ENCODE measurements at places on chromosomes 13 and 19.

GRCh38 chr13:112392719-112393118, 16.6 kb downstream of the SPACA7 start:
- no peak for DNase-seq

- DNase-seq: no peak
Measured at GRCh38 chr13:82803341-82803740, 1078.9 kb downstream of the SLITRK1 start.

- no peak for DNase-seq
Measured at GRCh38 chr13:105370011-105370650, 1165.3 kb downstream of the EFNB2 start.

- no peak for DNase-seq
Measured at GRCh38 chr13:29791997-29792780, 58.2 kb downstream of the UBL3 start.

GRCh38 chr13:42056583-42056982, 8.1 kb downstream of the DGKH start:
- DNase-seq: no peak

- DNase-seq: peak; percentile 48
Measured at GRCh38 chr13:30329009-30329585, 21.7 kb upstream of the KATNAL1 start.

DNA sequence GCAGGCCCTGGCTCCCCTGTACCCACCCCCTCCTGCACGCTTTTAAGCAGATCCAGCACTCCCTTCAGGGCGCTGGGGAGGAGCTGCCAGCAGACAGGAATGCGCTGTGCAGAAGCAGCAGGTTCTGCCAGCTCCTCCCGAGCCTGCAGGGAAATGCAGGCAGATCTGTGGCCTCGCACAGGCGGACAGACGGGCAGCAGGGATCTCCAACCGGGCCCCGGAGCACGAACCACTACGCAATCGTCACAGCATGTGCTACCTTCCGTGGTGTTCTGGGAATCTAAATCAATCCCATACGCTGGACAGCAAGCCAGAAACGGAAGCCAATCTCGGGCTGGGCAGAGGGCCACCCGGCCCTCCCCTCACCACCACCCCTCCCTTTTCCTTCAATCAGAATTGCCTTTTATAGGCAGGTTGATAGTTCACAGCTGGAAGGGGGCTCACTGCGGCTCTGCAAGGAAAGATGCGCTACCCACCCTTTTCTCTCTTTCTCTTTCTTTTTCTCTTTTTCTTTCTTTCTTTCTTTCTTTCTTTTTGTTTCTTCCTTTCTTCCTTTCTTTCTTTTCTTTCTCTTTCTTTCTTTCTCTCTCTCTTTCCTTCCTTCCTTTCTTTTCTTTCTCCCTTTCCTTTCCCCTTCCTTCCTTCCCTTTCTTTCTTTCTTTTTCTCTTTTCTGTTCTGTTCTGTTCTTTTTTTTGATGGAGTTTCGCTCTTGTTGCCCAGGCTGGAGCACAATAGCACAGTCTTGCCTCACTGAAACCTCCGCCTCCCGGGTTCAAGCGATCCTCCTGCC, 99.9 kb downstream of the GNG7 start:
- DNase-seq: no peak

GRCh38 chr13:40283666-40284065, 382.8 kb downstream of the FOXO1 start:
- DNase-seq: no peak

- DNase-seq: no peak
Measured at GRCh38 chr13:21362741-21363140, 96.4 kb downstream of the ZDHHC20 start.

DNA sequence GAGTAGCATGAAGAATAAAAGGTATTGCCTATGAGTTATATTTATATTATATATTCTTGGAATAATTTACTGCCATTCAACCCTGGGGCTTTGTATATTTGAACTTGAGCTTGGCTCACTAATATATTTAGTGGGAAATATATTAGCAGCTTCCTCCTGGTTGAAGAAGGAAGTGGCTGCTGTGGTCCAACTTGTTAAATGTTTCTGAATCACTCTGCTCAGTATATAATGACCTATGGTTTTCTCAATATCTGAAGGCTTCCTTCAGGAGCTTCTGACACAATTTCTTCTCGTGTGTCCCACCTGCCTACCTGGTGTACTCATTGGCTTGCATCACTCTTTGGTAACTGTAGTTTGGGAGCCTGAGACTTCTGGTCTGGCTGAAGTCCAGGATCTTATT, 646.4 kb downstream of the TBC1D4 start:
- no peak for DNase-seq

DNA sequence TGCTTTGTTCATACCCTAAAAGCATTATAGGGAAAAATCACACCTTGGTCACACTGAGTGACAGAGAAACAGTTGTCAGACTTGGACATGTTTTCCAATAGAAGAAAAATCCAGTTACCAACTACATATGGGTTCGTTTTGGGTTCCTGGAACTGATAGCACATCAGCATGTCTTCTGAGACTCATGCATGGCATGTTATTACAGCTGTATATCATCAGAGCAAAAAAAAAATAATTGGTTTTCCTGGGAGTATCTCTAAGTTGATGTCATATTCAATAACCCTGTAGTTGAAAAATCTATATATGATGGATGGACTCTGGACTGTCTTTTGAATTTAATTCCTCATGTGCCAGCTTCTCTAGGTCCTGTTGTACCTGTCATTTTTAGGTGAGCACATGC, 211.6 kb downstream of the DNAJC15 start:
- DNase-seq: no peak

GRCh38 chr13:80962855-80963254, 621.9 kb upstream of the SPRY2 start:
- DNase-seq: no peak

- no peak for DNase-seq
Measured at GRCh38 chr13:93577105-93577504, 350.5 kb downstream of the GPC6 start.

GRCh38 chr19:39701291-39701690, 3.0 kb upstream of the LGALS14 start:
- peak; percentile 41 for DNase-seq

DNA sequence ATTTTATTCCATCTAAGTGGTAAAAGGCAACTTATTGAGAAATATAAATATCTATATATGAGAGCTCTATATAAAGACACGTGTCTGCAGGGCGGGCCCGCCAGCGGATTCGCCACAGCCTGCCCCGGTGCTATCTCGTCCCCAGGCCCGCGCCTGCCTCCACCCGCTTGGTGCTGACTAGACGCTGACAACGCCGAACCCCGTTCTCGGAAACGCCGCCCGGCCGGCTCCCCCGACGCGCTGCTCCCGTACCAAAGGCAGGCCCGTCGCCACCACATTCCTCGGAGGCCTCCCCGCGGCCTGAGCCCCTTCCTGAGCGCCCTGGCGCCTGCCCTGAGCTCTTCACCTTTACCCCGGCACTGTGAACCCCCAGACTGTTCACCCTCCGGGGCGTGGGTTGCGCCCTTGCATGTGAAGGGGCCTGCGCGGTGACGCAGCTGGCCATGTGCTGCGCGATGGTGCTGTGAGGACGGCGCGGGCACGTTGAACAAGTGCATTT, 6.0 kb downstream of the PLEKHJ1 start:
- DNase-seq: no peak

GRCh38 chr19:35154525-35155406, at the start of gene FXYD5:
Gene FXYD5, plus strand, starts transcription at chr19:35154735. Its CDS starts 816 bp downstream, at chr19:35155551.
- DNase-seq: peak; percentile 69

- no peak for DNase-seq
Measured at GRCh38 chr13:71703138-71703537, 163.9 kb downstream of the DACH1 start.

DNA sequence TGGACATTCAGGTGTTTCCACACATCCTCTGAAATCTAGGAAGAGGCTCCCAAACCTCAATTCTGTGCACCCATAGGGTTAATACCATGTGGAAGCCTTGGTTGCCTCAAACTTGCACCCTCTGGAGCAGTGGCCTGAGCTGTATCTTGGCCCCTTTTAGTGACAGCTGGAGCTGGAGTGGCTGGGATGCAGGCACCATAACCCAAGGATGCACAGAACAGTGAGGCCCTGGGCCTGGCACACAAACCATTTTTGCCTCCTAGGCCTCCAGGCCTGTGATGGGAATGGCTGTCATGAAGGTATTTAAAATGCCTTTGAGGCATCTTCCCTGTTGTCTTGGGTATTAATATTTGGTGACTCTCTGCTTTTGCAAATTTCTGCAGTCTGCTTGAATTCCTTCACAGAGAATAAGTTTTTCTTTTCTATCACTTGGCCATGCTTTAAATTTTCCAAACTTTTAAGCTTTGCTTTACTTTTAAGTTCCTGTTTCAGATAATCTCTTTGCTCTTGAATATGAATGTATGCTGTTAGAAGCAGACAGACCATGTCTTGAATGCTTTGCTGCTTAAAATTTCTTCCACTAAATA, 1594.5 kb upstream of the PCDH20 start:
- DNase-seq: no peak

GRCh38 chr13:46124967-46125933, 20.4 kb upstream of the CPB2 start:
- DNase-seq: no peak

GRCh38 chr13:74128156-74128767, 5.9 kb downstream of the KLF12 start:
- DNase-seq: no peak

DNA sequence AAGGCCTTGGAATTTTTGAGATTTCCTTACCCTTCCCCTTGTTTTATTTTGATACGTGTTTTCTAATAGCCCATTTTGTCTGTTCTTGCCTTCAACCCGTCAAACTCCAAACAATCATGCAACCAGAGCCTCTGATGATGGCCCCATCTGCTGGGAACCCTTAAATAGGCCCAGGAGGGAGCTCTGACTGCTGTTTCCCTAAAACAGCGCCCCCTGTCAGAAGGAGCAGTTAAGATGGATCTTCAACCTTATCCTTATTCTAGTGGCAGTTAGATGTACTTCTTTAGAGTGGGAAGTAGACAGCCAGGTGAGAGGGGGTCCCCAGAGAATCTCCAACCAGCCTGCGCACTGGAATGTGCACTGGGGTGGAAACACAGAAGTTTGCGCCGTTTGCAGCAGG, 1031.0 kb upstream of the PCDH9 start:
- no peak for DNase-seq

GRCh38 chr13:102452836-102453235, 51.0 kb upstream of the FGF14 start:
- no peak for DNase-seq

- no peak for DNase-seq
Measured at GRCh38 chr19:37087110-37087509, 8.9 kb downstream of the ZNF420 start.

- DNase-seq: no peak
Measured at GRCh38 chr13:87208636-87209035, 462.5 kb upstream of the SLITRK5 start.

GRCh38 chr19:3304871-3305423, 61.4 kb upstream of the NFIC start:
- DNase-seq: peak; percentile 74

DNA sequence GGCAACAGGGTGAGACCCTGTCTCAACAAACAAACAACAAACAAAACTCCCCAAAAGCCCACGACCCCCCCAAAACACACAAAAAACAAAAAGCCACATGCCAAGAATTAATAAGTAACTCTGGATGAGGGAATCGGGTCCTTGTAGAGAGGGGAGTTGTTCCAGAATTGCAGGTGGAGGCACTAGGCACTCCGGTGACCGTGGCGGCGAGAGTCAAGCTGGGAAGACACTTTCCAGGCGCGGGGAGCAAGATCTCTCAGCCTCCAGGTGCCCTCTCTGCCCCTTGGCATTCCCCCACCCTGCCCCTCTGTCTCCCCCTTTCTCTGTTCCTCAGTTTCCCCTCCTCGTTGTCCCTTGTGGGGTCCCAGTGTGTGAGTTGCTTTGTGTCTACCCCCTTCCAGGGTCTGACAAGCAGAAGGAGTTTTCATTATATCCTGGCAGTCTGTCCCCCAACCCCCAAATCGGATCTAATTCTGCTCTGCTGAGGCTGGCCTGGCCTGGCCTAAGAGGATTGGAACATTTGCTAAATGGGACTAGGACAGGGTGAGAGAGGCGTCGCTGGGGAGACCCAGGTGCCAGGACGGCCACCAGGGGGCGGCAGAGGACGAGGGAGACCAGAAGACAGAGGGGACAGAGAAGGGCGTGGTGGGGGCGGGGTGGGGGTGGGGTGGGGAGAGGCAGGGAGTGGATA, 8.3 kb upstream of the CRX start:
- peak; percentile 66 for DNase-seq

DNA sequence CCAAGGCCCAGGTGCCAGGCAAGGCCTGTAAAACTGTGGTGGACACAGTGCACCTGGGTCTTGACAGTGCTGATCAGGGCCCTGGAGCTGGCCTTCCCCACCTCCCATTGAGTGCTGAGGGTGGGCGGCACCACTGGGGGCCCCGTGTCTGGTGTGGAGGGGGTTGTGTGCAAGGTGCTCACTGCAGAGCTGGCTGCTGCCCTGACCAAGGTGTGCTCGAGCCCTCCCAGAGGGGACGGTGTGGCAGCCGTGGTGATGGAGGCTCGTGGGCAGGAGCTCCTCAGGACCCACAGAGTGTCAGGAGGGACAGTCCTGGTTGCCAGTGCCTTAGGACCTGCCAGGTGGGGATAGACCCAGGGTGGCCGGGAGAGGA, 23.0 kb downstream of the ATP4B start:
- no peak for DNase-seq

DNA sequence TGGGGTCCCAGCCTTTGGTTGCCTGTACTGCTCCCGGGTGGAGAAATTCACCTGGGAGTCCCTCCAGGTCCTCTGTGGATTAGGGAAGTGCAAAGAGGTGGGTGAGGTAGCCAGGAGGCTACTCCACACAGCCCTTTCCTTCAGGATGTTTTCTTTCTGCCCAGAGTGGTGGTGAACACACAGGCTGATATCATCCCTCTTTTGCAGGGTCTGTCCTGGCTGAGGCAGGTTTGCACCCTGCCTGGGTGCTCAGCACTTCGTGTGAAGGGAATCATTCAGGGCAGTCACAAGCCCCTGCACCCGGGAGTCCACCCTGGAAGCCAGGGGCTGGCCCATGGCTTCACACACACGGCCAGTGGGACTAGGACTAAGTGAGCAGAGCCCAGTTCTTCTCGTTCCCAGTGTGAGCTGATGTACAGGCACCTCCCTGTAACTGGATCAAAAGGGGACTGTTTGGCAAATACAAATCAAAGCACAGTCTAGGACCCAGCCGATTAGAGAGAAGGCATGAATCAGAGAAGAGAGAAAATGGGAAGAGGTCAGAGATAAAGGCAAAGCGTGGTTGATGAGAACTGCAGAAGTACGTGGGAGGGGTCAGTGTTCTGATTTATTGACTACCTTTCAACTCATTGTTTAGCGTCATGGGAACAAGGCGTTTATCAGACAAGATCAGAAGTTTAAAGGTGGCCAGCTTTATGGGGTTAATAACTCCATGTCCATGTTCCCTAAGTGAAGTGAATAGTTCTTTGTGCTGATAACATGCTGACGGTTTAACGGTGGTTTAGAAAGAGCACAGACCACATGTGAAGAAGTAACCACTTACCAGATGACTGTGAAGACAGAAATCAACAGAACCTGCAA, 30.4 kb upstream of the SPATA13 start:
- DNase-seq: no peak

GRCh38 chr19:49514151-49514550, 1.7 kb downstream of the FCGRT start:
- DNase-seq: no peak

GRCh38 chr19:17125728-17126677, 50.4 kb downstream of the MYO9B start:
- DNase-seq: peak; percentile 67

Data from OCI-LY7 (cell line).